ENCODE measurements at places on chromosomes 2 and 18. TPM values are rescaled to one million over a fixed set of nuclear protein-coding genes. Genes with fewer than 3 reads are reported as not detected.

SPRED2 gene
- polyA plus RNA-seq: 22.4 TPM

PLEKHH2 gene
- 14.7 TPM for polyA plus RNA-seq

DNA sequence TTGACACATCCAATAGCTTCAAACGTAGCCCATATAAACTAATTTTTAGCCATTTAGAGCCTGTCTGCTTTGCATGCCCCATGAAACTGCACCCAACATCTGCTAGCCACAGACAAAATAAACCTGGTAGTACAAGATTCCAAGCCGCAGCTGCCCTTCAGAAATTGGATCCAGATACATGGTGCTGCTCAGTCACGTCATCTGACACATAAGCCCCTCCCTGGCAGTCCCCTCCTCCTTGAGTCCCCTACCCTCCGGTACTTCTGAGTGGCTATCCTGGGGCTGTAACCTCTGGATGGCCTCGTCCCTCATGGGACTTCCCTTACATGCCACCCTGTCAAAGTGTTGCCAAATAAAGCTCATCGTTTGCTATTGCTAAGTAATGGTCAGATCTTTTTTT, 33.8 kb downstream of the PROC start:
- H3K36me3 ChIP-seq: no peaks in the 10 kb centered on the region
- no peaks in the 10 kb centered on the region for H3K27me3 ChIP-seq
- no peak for DNase-seq
- peaks cover 19% of the 10 kb centered on the region for H3K4me1 ChIP-seq
- H3K27ac ChIP-seq: no peak overlapping the region

- no peaks in the 10 kb centered on the region for H3K4me1 ChIP-seq
- peak; percentile 29 for DNase-seq
- H3K36me3 ChIP-seq: peaks cover 11% of the 10 kb centered on the region
- H3K27ac ChIP-seq: peak overlapping the region; percentile 33
- no peak overlapping the region for H3K4me3 ChIP-seq
These were observed 201.6 kb downstream of the HDAC4 start for GRCh38 chr2:239199041-239199768.

LBH gene
- polyA plus RNA-seq: 32.6 TPM

DNA sequence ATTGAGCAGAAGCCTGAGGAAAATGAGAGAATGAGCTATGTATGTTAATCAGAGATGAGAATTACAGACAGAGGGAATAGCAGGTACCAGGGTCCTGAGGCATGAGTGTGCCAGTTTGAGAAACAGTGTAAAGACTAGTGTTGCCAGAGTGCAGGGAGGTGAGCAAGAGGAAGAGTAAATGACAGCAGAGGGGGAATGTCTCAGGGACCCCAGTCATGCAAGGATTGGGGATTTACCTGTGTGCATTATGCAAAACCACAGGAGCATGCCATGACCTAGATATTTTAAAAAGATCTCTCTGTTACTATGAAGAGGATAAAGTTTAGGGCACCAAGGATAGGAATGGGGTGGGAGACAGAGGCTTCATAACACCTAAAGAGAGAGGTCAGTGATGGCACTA, 72.1 kb downstream of the TTC32 start:
- no peaks in the 10 kb centered on the region for H3K36me3 ChIP-seq
- H3K27me3 ChIP-seq: peaks cover 4% of the 10 kb centered on the region
- H3K4me3 ChIP-seq: no peak overlapping the region
- no peak overlapping the region for H3K27ac ChIP-seq

DNA sequence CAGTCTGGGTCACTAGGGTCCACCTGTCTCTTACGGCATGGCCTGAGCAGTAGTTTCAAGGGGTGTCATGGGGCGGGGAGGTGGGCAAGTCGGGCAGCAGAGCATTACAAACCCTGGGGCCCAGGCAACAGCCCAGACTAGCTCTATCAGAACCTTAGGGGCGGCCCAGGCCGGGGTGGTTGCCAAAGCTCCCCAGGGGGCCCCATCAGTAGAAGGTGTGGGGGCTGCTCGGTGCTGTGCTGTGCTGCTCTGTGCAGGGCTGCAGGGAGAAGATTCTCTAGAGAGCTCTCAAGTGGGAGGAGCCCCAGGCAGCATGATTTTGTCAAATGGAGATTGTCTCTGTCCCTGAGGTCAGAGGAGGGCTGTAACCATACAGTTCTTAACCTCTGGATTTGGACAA, 36.4 kb upstream of the SLC14A1 start:
- no peak overlapping the region for H3K27ac ChIP-seq
- no peak overlapping the region for H3K4me3 ChIP-seq
- DNase-seq: no peak
- no peaks in the 10 kb centered on the region for H3K27me3 ChIP-seq
- H3K36me3 ChIP-seq: no peaks in the 10 kb centered on the region

- H3K36me3 ChIP-seq: peaks cover 7% of the 10 kb centered on the region
- no peak overlapping the region for H3K4me3 ChIP-seq
- DNase-seq: no peak
- H3K4me1 ChIP-seq: peaks cover 4% of the 10 kb centered on the region
- no peak overlapping the region for H3K27ac ChIP-seq
These were observed 88.8 kb downstream of the STK39 start for GRCh38 chr2:168158586-168158985.

CD207 gene
- 1.9 TPM for polyA plus RNA-seq

DNA sequence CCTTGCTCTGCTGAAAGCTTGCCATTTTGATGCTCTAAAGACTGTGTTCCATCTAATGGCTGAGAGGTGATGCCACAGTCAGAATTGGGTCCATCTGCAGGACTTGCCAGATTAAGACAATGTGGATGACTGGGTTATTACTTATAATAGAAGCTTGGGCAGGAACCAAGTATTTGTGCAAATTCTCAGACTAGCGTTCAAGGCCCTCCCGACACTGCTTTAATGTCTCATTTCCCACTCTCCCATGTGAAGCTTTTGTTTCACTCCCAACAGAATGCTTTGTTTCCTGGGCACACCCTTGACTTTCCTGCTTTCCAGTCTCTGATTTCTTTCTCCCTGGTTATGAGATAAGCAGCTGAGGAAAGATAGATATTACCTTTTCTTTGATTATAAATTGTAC, 215.8 kb downstream of the KCNS3 start:
- H3K27me3 ChIP-seq: no peaks in the 10 kb centered on the region
- no peaks in the 10 kb centered on the region for H3K4me1 ChIP-seq
- no peak overlapping the region for H3K4me3 ChIP-seq
- H3K27ac ChIP-seq: no peak overlapping the region
- DNase-seq: no peak

PROKR1 gene
- polyA plus RNA-seq: 0.15 TPM

GRCh38 chr2:98697651-98698337, 33.1 kb downstream of the MGAT4A start:
- H3K4me3 ChIP-seq: no peak overlapping the region
- no peak for DNase-seq
- no peaks in the 10 kb centered on the region for H3K27me3 ChIP-seq
- peaks cover 26% of the 10 kb centered on the region for H3K4me1 ChIP-seq
- H3K27ac ChIP-seq: no peak overlapping the region

- no peak for DNase-seq
- no peaks in the 10 kb centered on the region for H3K36me3 ChIP-seq
- no peak overlapping the region for H3K4me3 ChIP-seq
- no peaks in the 10 kb centered on the region for H3K4me1 ChIP-seq
- no peaks in the 10 kb centered on the region for H3K27me3 ChIP-seq
These were observed 33.8 kb upstream of the COPS8 start for GRCh38 chr2:237051861-237052260.

DNA sequence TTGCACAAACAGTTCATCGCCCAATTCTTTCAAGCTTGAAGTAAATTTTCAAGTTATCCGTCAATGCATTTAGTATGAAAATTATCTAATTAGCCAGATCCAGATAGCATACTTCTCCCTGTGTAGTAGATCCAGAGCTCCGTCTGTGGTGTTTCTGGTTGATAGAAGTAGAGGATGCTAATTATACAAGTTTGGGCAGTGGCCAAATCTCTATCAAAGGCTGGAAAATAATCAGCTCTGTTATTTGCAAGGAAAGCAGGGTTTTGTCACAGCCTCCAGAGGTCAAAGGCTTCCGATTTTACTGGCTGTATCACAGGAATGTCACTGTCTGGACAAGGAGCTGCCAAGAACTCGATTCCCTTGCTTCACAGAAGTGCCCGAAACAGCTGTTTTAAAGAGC, 28.6 kb downstream of the LRRC30 start:
- H3K27me3 ChIP-seq: peaks cover 6% of the 10 kb centered on the region
- H3K27ac ChIP-seq: no peak overlapping the region
- no peaks in the 10 kb centered on the region for H3K36me3 ChIP-seq
- peak; percentile 19 for DNase-seq
- no peak overlapping the region for H3K4me3 ChIP-seq

ST6GAL2 gene
- polyA plus RNA-seq: 5.2 TPM

LIMS3 gene
- polyA plus RNA-seq: 2.2 TPM

- no peak for DNase-seq
- H3K4me3 ChIP-seq: no peak overlapping the region
- peaks cover 81% of the 10 kb centered on the region for H3K36me3 ChIP-seq
- no peak overlapping the region for H3K27ac ChIP-seq
- no peaks in the 10 kb centered on the region for H3K27me3 ChIP-seq
These were observed 20.2 kb downstream of the ATG16L1 start for GRCh38 chr2:233271693-233272092.

DNA sequence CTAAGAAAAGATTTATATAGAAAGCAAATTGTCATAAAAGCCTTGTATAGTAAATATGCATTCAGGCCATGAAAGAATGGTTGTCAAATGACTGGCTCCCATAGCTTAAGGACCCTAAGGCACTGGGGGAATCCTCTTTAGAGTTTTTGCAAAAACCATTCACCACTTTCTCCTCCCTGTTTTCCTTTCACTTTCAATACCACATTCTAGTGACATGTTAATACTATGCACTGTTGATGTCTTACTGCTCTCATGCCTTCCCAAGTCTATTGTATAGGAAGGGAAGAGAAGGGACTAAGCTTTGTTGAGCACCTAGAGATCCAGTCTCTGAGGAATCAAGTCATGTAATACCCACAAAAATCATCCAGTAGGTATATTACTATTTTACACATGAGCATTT, 383.0 kb upstream of the LRRTM1 start:
- H3K36me3 ChIP-seq: no peaks in the 10 kb centered on the region
- no peak overlapping the region for H3K4me3 ChIP-seq
- no peak overlapping the region for H3K27ac ChIP-seq
- H3K27me3 ChIP-seq: no peaks in the 10 kb centered on the region
- no peaks in the 10 kb centered on the region for H3K4me1 ChIP-seq

HK2 gene
- 2.8 TPM for polyA plus RNA-seq

GRCh38 chr18:62738639-62739038, 23.3 kb downstream of the PHLPP1 start:
- H3K4me3 ChIP-seq: no peak overlapping the region
- DNase-seq: no peak
- H3K27ac ChIP-seq: no peak overlapping the region
- H3K27me3 ChIP-seq: no peaks in the 10 kb centered on the region
- H3K36me3 ChIP-seq: no peaks in the 10 kb centered on the region
- H3K4me1 ChIP-seq: peaks cover 24% of the 10 kb centered on the region

All from large intestine (tissue), 12 donors.